ENCODE measurements at places on chromosomes 7 and 10.

DNA sequence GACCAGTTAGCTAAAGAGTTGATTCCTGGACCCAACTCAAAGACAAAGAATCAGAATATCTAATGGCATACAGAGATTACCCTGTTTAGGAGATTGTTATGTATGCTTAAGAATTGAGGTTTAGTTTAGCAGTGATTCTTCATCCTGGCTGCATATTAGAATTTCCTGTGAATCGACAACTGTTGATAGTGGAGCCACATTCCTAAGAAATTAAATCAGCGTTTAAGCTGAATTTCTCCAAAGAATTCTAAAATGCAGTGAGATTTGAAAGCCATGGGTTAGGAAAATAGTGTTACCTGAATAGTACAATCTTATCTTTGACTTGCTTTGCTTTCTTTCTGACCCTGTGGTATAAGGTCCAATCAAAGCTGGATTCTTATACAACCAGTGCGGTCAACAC is 16.4 kb upstream of the FERD3L start:
- no peak for DNase-seq

DNA sequence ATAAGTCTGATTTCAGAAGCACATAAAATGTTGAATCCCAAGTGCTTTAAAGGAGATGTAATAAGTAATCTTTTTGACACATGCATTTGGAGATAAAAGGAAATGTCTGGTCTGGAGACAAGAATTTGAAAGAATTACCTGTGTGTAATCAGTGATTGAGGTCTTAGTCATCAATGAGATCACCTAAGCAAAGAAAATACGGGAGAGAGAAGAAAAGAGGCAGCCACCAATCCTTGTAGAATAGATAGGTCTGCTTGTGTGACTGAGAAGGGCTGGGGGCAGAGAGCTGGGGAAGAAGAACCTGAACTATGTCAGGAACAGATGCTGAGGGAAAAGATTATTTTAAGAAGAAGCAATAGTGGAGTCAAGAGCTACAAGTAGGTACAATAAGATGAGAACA is 49.3 kb upstream of the ITPRID1 start:
- no peak for DNase-seq

GRCh38 chr7:143884241-143884968 is 17.6 kb downstream of the TCAF1 start:
- peak; percentile 13 for DNase-seq

GRCh38 chr7:25187932-25188331 is 40.4 kb downstream of the NPVF start:
- DNase-seq, result no peak
